ENCODE measurements at places on chromosomes 3 and 15.

DNA sequence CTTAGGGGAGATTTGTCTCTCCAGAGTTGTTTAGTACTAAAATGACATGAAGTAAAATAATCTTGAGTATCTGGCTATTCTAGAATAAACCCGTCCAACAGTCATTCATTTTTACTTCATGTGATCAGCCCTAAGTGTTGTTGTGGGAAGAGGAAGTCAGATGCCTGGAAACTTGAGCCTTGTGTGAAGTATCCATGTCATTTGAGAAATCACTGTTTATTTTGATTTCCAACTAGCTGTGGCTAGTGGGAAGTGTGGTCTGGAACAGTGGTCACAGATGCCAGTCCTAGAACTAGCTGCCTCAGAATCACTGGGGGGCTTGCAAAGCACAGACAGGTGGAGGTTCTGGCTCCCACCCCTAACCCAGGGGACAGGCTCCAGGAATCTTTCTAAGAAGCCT, 77.7 kb upstream of the LIMD1 start:
- no peak for DNase-seq

DNA sequence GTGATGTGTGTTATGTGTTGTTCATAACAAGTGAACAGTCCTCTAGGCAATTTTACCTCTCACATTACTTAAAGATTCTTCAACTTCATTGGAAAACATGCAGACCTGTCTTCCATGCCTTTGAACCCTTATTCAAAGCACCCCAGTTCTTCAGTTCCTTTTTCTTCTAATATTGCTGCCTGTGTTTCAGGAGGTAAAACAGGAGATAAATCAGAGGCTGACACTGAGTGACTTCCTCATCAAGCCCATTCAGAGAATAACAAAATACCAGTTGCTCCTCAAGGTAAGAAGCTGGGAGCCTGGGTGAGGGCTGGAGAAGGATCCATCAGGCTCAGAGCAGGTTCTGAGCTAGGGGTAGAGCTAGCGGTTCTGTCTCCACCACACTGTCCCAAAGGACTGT, 71.1 kb upstream of the UMPS start:
- DNase-seq = no peak

- no peak for DNase-seq
Measured at GRCh38 chr3:196237203-196237602, 20.9 kb downstream of the SLC51A start.

DNA sequence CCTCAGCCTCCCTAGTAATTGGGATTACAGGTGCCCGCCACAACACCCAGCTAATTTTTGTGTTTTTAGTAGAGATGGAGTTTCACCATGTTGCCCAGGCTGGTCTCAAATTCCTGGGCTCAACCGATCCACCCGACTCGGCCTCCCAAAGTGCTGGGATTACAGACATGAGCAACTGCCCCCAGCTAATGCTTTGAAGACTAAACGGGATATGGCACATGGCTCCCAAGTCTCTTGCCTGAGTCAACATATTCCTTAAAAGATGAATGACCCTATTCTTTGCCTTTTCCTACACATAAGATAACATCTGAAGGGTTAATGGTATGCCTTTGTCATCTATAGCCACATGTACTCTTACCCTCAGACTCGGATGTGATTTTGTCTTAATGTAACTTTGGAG, 38.4 kb upstream of the NEDD4 start:
- no peak for DNase-seq

- DNase-seq = no peak
Measured at GRCh38 chr15:27965546-27965945, 133.6 kb downstream of the OCA2 start.

- no peak for DNase-seq
Measured at GRCh38 chr15:34650177-34650576, 66.7 kb upstream of the GOLGA8B start.

DNA sequence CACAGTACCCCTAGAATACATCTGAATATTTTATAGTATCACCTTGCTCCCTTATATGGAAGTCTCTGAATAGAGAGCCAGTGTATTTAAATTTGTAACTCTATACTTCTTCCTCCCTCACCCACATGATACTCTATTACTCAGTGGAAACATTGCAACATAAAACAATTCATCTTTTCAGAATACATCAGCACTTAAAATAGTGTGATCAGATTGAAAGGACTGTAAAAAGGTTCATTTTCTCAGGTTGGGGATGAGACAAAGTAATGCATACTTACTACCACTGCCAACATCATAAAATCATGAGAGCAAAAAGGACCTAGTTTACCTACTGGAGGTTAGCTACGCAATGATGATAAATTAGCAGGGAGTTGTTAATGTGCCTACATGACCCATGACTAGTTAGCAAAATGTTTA, 13.8 kb upstream of the THRB start:
- DNase-seq = no peak

GRCh38 chr3:120177151-120177550, 82.9 kb upstream of the GSK3B start:
- DNase-seq = peak; percentile 69

DNA sequence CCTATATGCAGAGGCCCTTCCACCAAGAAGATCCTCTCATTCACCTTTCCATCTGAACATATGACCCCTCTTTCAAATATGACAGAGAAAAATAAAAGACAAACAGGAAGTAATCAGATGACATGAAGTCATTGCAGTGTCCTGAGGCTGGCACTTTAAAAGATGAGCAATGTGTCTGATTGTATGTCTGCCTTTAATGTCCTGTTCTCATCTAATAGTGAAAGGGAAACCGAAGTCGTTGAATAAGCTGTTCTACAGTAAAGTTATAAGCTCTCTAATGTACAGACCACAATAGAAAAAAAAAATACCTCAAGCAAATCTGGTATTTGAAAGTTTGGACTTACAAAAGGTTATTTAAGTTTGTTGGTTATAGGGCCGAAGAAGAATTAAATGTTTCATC, 243.0 kb downstream of the CLSTN2 start:
- no peak for DNase-seq

DNA sequence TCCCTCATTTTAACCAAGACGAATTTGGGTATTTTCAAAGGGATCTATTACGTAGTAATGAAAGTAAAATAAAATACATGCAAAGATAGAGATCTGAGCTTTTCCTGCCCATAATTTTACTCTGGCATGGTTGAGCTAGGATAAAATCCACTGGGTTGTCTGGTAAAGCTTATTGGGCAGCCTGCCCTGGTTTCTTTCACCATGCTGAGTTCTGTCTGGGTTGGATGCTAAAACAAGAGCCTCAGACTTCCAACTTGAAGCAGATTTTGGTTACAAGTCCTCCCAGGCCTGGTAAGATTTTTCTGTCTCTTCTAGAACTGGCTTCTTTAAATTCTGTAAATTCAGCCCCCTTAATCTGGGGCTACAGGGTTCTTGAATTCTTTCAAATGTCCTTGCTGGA, 86.8 kb downstream of the SAMMSON start:
- DNase-seq = no peak
